H4 (cell line): ENCODE measurements at places on chromosomes 11 and 22. TPM values are rescaled to one million over a fixed set of nuclear protein-coding genes. Genes with fewer than 3 reads are reported as not detected.

GRCh38 chr11:8732324-8732670 is 49.7 kb downstream of the RPL27A start:
- DNase-seq: no peak

DNA sequence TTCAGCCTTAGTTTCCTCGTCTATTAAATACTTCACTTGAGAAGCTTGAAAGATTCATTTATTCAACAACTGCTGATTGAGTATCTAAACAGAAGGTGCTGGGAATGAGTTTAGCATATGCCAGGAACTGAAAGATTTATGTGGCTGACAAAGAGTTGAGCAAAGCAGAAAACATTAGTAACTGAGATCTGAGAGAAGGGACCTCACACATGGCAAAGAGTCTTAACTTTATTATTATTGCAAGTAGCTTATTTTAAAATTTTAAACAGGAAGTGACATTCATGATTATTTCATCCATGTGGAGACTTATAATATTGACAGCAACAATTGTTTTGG is 133.6 kb downstream of the CASP12 start:
- no peak for DNase-seq

DNA sequence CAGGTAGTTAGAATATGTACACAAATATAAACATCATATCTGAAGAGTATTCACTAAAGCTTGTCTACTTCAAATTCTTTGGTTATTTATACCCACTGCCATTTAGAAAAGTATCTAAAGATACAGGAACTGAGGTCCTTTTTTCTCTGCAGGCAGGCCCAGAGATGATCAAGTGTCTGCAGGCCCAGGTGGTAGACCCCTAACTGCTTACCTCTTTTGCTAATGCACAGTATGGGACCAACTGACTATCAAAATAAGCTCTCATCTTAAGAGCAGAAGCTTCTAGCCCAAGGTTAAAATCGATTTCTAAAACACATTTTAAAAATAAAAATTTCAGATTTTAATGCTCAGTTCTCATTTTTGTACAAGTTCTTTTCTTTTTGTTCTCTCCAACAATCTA is 81.5 kb downstream of the APOL5 start:
- DNase-seq: no peak

DNA sequence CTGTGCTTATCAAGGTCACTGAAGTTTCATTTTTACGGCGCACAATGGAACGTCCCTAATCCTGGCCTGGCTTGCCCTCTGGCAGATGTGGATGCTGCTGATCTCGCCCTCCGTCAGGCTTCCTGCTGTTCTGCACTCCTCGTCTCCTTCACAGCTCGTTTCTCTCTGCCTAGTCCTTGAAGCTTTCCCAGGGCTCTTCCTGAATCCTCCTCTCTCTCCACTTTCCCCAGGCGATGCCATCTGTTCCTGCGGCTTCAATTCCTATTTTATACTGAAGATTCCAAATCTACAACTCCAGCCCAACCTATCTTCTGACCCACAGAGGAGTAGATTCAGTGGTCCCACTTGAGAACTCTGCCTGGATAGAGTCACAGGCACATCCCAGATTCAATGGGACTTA is 14.2 kb downstream of the SLC22A8 start:
- no peak for DNase-seq

DNA sequence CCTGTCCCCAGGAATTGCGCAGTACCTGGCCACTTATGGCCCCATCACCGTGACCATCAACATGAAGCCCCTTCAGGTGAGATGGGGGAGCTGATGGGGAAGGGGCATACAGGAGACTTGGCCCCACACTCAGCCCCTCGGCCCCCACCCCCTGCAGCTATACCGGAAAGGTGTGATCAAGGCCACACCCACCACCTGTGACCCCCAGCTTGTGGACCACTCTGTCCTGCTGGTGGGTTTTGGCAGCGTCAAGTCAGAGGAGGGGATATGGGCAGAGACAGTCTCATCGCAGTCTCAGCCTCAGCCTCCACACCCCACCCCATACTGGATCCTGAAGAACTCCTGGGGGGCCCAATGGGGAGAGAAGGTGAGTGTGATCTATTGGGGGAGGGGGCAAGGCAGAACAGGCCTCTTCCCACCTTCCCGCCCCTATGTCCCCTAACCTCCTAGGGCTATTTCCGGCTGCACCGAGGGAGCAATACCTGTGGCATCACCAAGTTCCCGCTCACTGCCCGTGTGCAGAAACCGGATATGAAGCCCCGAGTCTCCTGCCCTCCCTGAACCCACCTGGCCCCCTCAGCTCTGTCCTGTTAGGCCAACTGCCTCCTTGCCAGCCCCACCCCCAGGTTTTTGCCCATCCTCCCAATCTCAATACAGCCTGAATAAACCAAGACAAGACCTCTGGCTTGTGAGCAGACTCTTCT is 3.6 kb downstream of the CTSW start:
- DNase-seq: no peak

- no peak for DNase-seq
Measured at GRCh38 chr11:129593098-129593497, 217.4 kb downstream of the BARX2 start.

DNA sequence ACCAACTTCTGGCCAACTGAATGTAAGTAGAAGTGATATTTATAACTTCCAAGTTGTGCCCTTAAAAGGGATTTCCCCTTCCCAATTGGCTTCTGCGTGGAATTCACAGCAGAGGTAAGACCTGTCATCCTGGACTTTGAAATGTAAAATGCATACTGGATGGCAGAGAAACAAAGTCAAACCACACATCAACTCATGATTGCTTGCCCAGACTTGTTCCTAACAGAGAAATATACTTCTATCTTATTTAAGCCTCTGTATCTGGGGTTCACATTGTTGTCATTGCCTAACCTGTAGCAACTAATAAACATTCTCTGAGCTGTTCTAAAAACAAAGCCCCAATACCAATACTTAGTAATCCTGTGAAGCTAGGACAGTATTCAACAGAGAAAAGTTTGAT is 6.2 kb downstream of the ME3 start:
- DNase-seq: no peak

Gene HTR3B
- not detected in 2 replicates for total RNA-seq
